ENCODE measurements at places on chromosomes 4 and X.

GRCh38 chr4:30443289-30443688 is 276.9 kb upstream of the PCDH7 start:
- peak; percentile 49 for DNase-seq

DNA sequence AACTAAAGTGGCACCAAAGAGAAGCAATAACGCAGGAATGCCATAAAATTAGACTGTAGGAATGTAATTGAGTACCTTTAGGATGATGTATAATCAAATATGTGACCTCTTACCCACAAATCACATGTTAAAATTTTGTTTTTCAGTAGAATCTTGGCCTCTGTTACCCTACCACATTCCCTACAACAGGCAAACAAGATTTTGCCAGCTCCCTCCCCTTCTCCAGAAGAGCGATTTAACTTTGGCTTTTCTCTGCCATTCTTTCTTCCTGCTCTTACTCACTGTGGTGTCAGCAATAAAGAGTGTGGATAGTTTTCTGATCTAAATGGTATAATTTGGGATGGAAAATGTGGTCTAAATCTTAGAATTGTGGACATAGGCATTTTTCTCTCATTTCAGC is 57.2 kb downstream of the TRIM2 start:
- DNase-seq, result no peak

GRCh38 chr4:125705681-125706080 is 390.9 kb downstream of the FAT4 start:
- DNase-seq, result no peak

GRCh38 chr4:27194599-27195176 is 334.0 kb downstream of the STIM2 start:
- DNase-seq, result no peak

- DNase-seq, result no peak
These were observed 29.0 kb upstream of the UBE2K start for GRCh38 chr4:39668887-39669286.

DNA sequence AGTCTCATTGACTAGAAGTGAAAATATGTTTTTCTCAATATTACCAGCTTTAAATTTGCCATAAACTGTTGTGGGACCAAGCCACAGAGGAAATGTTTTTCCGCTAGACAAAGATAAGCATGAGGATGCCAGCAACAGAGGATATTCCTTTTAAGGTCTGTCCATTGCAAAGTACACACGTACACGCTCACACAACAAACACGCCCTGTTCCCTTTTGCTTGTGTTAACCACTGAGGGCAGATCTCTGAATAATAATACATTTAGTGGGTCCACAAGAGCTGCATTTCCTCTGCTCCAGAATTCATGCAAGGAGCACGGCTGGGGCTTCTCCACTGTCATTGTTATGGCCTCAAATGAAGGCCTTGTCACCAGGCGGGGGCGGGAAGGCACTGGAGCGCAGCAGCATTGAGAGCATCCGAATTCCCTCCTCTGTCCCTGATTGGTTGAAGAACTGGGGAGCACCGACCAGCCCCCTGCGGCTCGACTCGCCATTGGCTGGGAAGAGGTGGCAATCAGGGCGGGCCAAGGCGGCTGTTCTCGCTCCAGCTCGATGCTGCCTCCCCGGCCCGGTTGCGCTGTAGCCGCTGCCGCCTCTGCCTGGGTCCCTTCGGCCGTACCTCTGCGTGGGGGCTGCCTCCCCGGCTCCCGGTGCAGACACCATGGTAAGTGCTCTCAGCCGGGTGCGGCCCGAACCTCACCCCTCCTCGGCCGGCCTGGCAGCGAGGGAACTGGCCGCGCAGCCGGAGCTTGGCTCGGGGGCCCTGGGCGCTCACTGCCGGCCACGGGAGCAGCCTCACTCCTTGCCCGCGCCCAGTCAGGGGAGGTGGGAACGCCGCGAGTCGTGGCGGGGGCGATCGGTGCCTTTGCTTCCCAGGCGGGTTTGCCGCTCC is at the start of gene GUCY1B1:
TSS of gene GUCY1B1 (plus strand) at position 541 of the 891 bp plus-strand sequence. CDS start at position 661, 120 bp downstream.
- peak; percentile 83 for DNase-seq

- DNase-seq, result no peak
These were observed 83.1 kb downstream of the MAGED1 start for GRCh38 chrX:51976503-51976902.

DNA sequence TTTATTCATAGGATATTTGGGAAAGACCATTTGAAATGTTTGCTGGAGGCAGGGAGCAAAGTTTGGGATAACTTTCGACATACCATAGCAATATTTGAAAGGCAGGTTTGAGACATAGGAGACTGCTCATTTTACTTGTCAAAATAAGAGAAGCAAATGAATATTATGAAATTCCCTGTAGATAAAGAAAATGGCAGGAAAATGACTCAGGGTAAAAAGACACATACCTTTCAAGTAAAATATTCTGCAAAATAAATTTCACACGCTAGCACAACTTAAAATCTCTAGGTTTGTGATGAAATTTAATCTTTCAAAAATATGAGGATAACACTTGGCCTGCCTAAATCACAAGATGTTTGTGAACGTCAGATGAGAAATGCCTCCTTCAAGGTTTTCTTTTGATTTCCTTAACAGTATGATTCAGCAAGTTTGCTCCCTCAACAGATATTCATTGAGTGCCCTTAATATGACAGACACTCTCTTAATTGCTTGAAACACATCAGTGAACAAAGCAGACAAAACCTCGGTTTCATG is 6.6 kb downstream of the TMEM156 start:
- DNase-seq, result no peak

DNA sequence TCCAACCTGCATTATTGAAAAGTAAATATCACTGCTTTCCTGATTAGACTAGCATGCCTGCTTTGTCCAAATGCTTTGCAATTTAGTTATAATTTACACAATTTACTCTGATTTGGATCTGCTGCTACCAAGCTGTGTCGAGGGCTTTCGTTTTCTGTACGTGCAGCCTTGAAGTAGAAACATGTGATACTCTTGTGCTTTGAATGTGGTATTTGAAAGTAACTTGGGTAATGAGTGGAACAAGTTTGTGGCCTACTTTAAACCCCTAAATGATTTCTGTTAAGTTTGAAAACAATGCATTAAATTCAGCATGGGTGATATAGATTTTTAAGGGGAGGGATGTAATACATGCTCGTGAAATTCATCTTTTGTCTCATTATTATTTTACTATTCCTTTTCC is 240.7 kb downstream of the IQCM start:
- no peak for DNase-seq

DNA sequence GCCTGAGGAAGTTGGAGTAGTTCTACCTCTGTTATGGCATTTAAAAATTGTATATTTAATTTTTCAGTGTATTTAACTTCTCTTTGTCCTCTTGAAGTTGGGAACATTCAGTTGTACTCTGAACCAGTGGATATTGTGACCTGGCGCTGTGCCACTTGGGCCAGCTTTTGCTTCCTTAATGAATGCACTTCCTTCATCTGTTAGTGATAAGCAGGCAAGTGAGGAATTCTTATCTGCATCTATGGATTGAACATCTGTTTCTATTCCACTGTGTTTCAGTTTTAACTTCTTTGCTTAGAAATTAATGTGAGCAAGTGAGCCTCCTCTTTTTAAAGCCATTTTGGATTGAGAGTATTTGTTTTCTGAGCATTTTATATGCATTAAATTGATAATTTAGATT is 128.3 kb downstream of the UCHL1 start:
- no peak for DNase-seq

GRCh38 chrX:119669424-119670037 is 23.4 kb downstream of the SEPTIN6 start:
- no peak for DNase-seq

DNA sequence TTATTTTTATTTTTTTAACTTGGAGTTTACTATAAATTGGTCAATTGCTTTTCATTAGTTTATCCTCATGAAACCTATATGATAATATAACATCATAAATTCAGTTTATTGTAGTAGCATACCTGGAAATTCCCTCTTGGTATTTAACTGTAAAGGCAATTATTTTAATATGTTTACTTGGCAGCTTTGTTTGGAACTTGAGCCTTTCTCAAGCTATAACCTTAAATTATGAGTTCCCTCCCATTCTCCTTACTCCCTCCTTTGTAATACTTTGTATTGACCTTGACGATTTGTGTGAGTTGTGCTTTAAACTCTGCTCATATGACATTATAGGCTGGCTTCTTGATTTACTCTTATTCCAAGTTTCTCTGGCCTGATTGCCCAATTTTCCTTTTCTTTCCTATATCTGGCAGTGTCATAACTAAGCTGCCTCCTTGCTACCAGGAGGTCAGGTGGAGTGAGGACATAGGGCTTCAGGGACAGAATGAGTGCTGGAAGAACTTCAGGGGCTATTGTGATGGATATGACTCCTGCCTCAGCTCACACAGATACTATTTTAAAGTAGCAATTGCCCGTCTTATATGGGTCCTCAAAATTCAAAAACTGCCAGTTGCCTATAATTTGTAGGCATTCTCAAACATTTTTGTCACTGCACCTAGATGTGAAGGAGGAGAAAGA is 77.7 kb downstream of the RAP1GDS1 start:
- no peak for DNase-seq

- DNase-seq, result peak; percentile 51
These were observed 797 bp downstream of the CD99L2 start for GRCh38 chrX:150897421-150898320.

- DNase-seq, result no peak
These were observed 11.3 kb downstream of the POU4F2 start for GRCh38 chr4:146650034-146650433.

DNA sequence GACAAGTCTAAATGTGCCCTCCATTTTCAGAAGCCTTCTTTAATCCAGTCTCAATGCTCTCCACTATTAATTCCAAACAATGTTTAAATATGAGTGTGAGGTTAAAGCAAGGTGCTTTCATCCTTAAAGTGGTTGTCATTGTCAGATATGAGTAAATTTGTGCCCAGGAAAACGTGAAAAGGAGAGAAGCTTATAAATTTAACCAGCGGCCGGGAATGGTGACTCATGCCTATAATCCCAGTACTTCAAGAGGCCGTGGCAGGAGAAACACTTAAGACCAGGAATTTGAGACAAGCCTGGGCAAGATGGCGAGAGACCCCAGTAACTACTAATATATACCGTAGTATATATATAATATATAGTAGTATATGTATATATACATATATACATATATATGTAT is 270.0 kb downstream of the ARHGAP24 start:
- DNase-seq, result no peak

- no peak for DNase-seq
These were observed 35.8 kb upstream of the LEF1 start for GRCh38 chr4:108204518-108204917.

- no peak for DNase-seq
These were observed 167.4 kb upstream of the TACR3 start for GRCh38 chr4:103887191-103887590.

DNA sequence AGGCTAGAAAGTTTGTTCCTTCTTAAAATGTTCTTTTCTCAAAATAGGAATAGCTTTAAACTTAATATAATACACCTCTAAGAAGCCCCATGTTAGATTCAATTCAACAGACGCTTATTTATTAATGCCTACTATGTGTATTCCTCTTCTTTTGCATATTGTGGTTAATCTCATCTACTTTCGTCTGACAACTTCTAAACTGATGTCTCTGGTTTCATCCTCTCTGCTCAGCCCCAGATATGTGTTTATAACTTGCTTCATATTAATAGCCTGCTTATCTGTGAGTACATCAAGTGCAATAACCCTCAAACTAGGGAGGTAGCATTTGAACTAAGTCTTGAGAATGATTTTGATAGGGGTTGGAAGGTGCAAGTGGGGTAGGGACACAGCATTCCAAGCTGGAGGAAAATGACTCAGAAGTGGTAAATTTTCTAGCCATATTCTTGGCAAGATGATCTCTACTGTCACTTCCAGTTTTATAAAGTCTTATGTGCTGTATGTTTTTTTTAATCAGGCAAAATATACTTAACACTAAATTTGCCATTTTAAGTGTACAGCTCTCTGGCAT is 37.0 kb downstream of the STK26 start:
- DNase-seq, result no peak

GRCh38 chr4:170804930-170805329 is 715.2 kb upstream of the AADAT start:
- DNase-seq, result no peak

- no peak for DNase-seq
These were observed 958.6 kb downstream of the STIM2 start for GRCh38 chr4:27819246-27819645.

DNA sequence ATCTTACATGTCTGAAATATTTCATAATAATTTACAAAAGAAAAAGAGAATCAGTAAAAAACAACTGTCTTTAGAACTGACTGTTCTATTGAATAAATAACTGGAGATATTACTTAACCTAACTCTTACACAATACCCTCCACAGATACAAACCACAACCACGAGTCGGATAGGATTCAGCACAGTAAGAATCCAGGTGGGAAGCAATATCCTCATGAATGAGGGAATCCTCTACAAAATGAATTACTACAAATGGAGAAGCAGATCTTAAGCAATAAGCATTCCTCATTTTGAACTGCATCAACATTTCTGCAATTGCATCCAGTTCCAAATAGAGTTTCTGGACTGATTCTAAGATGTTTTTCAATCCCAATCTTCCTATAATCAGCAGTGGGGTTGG is 227.1 kb downstream of the SH2D1A start:
- DNase-seq, result no peak
